ENCODE measurements at places on chromosomes 1 and 21. TPM values are rescaled to one million over a fixed set of nuclear protein-coding genes. Genes with fewer than 3 reads are reported as not detected.

Gene C2CD2
- polyA plus RNA-seq, result 5.9 TPM

Gene ZNF648
- polyA plus RNA-seq, result not detected

Gene SH3BGR
- 5.7 TPM for polyA plus RNA-seq

Gene GJB3
- not detected for polyA plus RNA-seq

Gene CD101
- polyA plus RNA-seq, result not detected

Gene F13B
- polyA plus RNA-seq, result not detected

Gene APCS
- not detected for polyA plus RNA-seq

Gene PAPPA2
- polyA plus RNA-seq, result 5.8 TPM

Gene SYNC
- polyA plus RNA-seq, result 60.5 TPM

Gene ANGPTL3
- polyA plus RNA-seq, result not detected

Gene SMYD2
- polyA plus RNA-seq, result 52.1 TPM

Gene HNRNPCL1
- polyA plus RNA-seq, result not detected

Gene KRTAP19-1
- polyA plus RNA-seq, result not detected

Gene ANXA9
- polyA plus RNA-seq, result 0.26 TPM

DNA sequence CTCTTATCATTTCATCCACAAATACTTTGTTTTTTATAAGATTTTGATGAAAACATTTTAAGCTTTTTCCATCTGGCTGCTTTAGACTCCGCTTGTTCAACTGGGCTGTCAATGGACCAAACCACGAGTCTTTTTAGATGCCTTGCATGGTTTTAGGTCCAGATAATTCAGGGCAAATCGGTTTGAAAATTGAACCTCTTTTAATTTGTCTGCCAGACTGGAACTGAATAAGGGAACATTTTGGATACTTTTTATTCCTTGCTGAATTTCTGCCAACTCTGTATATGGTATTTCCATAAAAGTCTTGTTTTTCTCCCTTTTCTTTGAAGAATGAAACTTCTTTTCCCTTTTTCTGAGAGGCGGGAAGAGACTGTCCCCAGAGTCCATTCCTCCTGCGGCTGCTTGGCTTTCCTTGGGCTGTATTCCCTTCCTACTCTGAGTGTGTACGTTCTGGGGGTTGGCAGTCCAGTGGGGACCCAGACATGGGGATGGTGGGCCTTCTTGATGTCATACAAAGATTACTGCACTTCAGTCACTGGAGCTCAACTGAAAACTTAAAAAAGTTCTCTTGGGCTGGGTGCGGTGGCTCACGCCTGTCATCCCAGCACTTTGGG is 46.5 kb upstream of the CNN3 start:
- peak; percentile 18 for DNase-seq

DNA sequence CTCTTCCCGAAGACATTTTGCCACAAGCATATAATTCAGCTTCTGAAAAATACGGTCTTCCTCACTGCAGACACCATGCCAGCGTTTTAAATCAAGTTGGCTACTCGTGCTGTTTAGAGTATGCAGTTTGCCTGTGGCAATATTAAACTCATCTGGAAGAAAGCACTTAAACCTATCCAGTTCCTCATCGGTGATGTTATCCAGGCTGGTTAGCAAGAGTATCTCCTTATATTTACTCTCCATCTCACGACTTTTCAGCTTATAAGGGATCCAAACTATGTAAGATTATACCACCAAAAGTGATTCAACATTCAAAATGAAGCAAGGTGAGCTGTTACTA is 9.7 kb upstream of the IFI16 start:
- DNase-seq, result peak; percentile 64

GRCh38 chr1:221781102-221781755 is 39.3 kb upstream of the DUSP10 start:
- no peak for DNase-seq

DNA sequence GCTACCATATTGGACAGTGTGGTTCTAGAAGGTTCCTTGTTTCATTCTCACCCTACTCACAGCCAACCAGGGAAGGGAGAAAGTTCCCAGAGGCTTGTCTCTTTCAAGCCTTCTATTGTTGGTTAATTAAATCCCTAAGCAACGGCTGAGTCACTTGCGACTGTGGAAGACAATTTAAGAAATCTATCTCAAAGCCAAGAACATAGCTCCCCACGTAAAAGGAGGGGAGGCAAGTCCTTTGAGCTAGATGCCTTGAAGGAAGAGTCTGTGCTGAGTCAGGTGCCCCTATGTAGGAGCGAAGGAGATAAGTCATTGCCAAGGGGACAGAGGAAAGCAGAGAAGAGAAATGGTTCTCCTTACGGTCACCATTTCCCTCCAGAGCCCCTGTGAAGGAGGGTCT is 79.4 kb upstream of the PPP2R5A start:
- DNase-seq, result peak; percentile 51

DNA sequence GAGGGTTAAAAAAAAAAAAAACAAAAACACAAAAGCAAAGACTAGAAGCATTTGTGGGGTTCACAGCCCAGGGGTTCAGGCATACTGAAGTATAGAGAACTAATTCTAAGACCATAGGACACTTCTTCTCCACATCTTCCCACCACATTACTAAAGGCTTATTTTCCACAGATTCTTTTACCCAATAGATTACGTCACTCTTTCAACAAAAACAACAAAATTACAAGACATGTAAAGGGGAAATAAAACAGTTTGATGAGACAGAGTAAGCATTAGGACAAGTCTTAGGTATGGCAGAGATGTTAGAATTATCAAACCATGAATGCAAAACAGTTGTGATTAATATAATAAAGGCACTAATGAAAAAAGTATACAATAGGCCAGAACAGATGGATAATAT is 2013.7 kb downstream of the MRPL39 start:
- DNase-seq, result no peak

GRCh38 chr1:33893147-33893830 is 29.4 kb downstream of the HMGB4 start:
- DNase-seq, result peak; percentile 95

DNA sequence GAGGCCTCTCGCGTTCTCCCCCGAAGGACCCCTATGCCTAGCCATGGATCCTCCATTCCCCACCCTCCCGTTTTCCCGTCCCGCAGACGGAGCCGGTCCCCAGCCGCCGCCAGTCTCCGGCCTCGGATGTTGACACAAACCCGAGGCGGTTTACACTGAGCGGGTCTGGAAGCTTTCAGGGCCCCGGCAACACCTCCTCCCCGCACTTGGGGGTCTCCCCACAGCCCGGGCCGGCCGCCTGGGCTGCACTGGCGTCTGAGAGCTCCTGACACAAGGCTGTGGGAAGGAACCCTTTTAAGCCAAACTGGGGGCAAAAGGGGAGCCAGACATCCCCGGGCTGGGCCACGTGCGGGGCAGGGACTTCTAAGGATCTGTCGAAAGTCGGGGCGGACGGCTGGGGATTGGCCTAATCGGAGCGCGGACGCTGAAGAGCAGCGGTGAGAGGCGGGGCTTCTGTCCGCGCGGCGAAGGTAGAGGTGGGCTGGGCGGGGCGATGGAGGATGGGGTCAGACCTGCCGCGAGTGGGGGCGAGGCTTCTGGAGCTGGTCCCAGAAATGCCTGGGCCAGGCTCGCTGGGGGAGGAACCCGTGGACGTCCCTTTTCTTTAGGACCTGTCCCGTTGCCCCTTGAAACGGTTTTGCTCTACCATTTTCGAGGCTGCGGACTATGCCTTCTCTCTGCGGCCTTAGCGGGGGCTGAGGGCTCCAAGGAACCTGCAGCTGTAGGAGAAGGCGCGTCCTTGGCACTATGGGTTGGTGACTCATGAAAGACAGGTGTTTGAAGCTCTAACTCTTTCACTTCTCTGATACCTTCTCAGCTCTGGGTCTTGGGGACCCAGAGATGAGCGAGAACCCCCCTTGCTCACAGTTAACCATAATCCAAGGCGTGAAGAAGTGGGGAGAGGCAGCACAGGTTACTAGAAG is 1.2 kb upstream of the HPCAL4 start:
- peak; percentile 26 for DNase-seq

GRCh38 chr1:199522338-199522737 is 505.2 kb upstream of the NR5A2 start:
- DNase-seq, result peak; percentile 18

- no peak for DNase-seq
These were observed 61.2 kb downstream of the GBP6 start for GRCh38 chr1:89425056-89425455.

GRCh38 chr1:101338714-101339430 is 102.1 kb downstream of the S1PR1 start:
- DNase-seq, result peak; percentile 33

DNA sequence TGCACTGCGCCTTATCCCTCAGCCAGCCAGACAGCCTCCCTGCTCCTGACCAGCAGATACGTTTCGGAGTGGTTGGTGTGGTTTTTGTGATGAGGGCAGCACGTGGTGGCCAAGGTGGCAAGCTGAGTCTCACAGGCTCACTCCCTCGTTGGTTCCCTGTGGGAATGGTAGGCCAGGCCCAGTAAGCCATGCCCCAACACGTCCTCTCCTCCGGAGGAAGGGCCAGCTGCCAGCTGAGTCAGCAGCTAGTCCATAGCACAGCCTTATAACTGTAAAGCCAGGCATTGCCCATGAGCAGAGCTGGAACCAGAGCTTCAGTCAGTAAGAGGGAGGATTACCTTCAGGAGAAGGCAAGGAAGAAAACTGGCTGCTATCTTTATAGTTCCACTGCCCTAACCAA is 29.5 kb downstream of the SZRD1 start:
- DNase-seq, result peak; percentile 92

DNA sequence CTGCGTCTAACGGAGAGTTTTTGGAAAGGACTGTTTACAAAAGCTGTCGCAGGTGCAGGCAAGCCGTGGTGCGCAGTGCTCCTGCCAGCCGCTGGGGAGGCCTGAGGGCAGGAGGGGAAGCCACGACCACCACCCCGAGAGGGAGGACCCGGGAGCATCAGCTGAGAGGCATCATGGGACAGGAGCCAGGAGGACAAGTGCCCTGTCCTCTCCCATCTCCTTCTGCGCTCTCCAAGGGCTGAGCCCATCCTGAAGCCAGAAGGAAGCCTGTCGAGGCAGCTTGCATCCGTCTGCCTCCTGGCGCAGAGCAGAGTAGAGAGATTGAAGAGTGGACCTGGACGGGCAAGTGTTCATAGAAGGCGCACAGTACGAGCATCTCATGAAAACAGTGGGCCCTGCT is 310.9 kb downstream of the KIF26B start:
- DNase-seq, result no peak

DNA sequence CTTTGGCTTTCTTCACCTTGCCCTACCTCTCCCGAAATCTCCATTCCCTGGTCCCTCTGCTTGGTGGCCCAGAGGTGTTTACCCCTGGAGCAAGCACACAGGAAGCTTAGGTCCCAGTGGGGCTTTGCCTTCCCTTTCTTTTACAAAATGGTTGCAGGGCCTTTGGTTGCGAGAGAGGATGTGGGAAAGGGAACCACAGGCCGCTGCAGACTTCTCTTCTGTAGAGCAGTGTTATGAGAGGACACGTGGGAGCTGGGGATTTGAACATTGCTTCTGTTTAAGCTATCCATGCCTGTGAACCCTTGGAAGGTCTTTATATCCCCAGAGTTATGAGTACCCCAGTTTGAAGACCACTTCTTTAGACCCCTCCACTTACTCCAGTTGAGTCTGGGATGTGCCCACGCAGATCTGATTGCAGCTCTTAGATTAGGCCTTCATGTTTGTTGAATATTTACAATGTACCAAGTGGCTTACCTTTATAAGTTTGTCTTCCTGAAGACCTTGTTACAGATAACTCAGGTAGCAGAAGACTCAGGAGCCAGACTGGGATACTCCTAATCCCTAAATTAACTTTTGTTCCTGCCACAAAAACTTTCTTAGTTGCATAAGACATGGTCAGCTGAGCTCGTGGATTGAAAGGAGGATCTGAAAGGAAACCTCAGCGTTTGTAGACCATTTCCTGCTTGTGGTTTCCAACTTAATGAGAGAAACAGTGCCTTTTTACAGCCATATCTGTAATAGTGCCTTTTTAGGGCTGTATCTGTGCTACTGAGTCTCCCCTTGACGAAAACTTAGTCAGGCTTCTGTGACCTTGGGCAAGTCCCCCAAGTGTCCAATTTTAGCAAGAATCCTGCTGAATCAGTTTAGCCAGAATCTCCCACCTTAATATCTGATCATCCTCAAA is 21.9 kb upstream of the IVNS1ABP start:
- DNase-seq, result no peak

- DNase-seq, result no peak
These were observed 34.9 kb downstream of the PIK3C2B start for GRCh38 chr1:204459706-204460105.

DNA sequence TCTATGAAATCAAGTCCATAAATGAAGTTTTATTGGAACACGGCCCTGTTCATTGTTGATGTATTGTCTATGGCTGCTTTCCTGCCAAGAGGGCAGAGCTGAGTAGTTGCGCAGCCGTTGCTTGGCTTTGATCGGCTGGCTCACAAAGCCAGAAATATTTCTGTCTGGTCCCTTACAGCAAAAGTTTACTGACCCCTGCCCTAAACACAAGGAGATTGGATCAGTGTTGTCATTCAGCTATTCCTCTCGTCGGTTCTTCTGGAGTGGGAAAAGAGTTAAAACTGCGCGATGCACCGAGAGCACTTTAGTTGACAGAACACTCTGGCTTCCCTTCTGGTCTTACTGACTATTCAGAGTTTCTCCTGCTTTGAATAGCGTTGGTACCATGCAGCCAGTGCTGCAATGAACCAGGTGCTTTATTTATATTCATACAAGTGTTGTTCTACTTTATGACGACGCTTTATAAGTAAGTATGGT is 868 bp downstream of the ZBTB40 start:
- DNase-seq, result peak; percentile 84

DNA sequence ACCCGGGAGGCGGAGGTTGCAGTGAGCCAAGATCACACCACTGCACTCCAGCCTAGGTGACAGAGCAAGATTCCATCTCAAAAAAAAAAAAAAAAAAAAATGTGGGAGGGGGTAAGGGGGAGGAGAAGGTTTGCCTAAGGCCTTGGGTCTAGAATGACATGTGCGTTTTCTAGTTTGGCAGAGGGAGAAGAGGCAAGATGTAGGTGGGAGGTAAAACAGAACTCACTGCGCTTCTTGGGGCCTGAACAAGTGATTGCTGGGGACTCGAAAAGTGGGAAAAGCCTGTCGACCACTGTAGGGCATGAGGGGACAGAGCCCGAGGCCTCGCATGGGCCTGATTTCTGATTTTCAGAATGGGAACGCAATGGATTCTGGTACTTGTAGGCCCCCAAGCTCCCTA is 19.9 kb downstream of the RUNX3 start:
- no peak for DNase-seq

- no peak for DNase-seq
These were observed 4.3 kb upstream of the SLX9 start for GRCh38 chr21:44935533-44935927.

GRCh38 chr1:61138921-61139774 is 56.8 kb downstream of the NFIA start:
- peak; percentile 93 for DNase-seq

DNA sequence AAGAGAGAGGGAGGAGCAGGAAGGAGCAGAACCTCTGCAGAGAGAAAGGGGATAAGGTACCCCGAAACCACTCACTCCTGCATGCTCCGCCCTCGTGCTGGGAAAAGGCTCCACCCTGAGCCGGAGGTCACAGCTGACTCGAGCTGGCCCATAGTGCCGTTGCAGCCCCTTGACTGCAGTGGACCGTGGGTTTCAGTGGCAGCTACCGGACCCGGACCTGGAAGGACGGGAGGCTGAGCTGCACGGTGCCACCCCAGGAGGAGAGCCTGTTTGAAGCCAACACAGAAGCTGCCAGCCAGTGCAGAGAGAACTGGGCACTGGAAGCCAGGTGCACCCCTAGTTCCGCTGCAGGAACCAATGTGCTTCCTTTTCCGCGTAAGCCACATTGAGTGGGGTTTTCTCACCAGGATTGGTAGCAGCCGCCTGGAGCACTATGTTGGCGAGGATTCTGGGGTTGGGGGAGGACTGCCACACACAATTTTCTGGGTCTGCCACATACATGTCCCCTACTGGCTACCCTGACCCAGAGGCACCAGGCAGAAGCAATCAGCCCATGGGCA is 83.3 kb downstream of the FBXO2 start:
- no peak for DNase-seq

GRCh38 chr1:229769809-229770208 is 143.8 kb downstream of the URB2 start:
- no peak for DNase-seq

GRCh38 chr1:183228347-183229220 is 42.5 kb downstream of the LAMC2 start:
- DNase-seq, result no peak
